ENCODE measurements at places on chromosomes 12 and 14.

GRCh38 chr14:73333031-73333430 is 95.7 kb downstream of the PAPLN start:
- no peak for DNase-seq

DNA sequence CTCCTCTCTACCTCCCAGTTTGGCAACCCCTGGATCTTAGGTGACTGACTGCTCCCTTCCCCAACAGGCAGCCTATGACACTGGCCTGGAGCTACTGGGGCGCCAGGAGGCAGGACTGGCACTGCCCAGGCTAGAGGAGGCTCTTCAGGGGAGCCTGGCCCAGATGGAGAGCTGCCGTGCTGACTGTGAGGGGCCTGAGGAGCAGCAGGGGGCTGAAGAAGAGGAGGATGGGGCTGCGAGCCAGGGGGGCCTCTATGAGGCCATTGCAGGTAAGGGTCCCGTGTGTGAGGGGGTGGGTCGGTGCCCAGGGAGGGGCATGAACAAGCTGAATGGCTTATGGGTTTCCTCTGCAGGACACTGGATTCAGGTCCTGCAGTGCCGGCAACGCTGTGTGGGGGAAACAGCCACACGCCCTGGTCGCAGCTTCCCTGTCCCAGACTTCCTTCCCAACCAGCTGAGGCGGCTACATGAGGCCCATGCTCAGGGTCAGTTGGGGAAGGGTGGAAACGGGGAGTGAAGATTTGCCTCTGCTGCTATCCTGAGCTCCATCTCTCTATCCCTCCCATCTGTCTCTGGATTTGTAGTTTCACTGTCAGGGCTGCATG is 2.2 kb downstream of the P3H3 start:
- DNase-seq: no peak

GRCh38 chr14:68958553-68958952 is 20.5 kb downstream of the ACTN1 start:
- DNase-seq: no peak

DNA sequence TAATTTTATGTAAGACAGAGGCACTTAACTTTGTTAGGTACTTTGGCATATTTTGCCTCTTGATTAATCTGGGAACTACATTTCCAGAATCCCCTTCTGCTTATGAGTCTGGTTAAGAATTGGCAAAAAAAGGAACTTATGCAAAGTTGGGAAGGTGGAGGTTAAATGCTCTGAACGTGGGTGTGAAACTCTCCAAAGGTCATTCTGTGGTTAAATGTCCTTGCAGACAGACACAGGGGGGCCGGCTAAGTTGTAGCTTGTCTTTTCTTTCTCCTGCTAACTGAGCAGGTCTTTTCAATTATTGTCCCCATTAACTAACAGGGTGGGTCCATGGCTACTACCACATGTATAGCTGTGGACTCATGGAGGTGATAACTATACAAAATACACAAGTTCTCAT is 248.6 kb upstream of the NOVA1 start:
- DNase-seq: no peak

DNA sequence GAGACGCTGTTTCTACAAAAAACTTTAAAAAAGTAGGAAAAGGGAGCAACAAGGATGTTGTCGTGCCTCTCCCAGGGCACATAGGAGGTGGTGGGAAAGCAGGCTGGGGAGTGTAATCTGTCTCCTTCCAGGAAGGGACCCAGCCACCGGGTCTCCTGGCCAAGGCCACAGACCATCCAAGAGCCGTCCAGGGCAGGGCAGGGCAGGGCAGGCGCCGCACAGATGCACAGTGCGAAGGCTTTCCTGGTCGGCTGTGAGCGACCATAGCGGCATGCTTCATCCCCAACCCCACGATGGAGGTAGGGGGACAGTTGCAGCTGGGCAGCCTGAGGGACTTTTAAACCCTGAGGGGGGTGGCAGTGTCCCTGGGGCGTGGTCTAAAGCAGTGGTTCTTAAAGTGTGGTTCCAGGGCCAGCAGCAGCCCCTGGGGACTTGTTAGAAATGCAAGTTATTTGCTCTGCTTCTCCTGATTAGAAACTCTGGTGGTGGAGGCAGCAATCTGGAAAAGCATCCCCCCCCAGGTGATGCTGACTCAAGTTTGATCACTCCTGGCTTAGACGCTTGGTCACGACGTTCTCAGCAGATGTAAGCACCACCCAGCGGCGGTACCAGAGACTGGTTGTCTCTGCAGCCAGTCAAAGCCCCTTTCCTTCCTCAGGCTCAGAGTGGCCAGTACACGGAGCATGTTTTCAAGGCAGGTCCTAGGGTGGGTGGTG is 197.4 kb upstream of the PRMT8 start:
- no peak for DNase-seq

GRCh38 chr14:74685056-74685455 is 27.8 kb downstream of the AREL1 start:
- no peak for DNase-seq

GRCh38 chr14:32679927-32680612 is 258.6 kb upstream of the NPAS3 start:
- DNase-seq: no peak

- DNase-seq: no peak
Observed at GRCh38 chr12:116431677-116432300, 127.4 kb upstream of the MAP1LC3B2 start.

DNA sequence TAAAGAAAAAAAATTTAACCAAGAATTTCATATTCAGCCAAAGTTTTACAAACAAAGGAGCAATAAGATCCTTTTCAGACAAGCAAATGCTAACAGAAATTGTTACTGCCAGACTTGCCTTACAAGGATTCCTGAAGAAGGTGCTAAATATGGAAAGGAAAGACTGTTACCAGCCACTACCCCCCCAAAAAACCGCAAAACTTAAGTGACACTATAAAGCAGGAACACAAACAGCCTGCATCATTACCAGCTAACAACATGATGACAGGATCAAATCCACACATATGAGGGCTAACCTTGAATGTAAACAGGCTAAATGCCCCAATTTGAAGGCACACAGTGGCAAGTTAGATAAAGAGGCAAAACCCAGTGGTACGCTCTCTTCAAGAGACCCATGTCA is 55.7 kb downstream of the APOBEC1 start:
- no peak for DNase-seq

GRCh38 chr12:26651566-26652188 is 181.3 kb downstream of the ITPR2 start:
- DNase-seq: peak; percentile 64

DNA sequence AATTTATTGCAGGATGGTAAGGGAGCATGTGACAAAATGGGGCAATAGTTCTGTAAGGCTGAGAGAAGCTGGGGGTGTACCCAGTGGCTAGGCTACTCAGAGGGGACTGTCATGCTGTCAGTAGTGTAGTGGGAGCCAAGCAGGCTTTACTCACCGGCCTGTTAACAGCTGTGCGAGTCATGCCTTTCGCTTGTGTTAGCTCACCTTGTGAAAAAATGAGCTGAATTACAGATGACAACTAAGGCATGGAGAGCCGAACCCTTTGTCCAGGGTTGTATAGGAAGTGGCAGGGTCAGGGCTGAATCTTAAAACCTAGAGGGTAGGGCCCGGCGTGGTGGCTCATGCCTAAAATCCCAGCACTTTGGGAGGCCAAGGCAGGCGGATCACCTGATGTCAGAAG is 37.9 kb downstream of the SH2B3 start:
- DNase-seq: no peak

GRCh38 chr14:99402285-99402648 is 78.4 kb downstream of the SETD3 start:
- DNase-seq: no peak

DNA sequence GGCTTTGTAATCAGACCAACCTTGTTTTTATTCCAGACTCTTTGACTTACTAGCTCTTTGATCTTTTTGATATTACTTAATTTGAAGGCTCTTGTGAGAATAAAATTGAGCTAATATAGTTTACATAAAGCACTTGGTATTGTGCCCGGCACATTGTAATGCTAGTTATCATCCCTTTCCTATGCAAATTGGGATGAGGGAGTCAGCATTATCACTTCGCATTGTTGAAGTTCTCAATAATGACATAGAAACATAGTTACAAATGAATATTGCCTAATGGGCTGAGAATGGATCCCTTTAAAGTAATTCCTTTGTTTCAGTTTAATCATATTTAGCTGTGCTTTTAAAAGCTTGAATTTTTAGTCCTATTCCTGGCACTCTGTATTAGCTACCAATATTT is 36.6 kb downstream of the SUPT16H start:
- DNase-seq: no peak

DNA sequence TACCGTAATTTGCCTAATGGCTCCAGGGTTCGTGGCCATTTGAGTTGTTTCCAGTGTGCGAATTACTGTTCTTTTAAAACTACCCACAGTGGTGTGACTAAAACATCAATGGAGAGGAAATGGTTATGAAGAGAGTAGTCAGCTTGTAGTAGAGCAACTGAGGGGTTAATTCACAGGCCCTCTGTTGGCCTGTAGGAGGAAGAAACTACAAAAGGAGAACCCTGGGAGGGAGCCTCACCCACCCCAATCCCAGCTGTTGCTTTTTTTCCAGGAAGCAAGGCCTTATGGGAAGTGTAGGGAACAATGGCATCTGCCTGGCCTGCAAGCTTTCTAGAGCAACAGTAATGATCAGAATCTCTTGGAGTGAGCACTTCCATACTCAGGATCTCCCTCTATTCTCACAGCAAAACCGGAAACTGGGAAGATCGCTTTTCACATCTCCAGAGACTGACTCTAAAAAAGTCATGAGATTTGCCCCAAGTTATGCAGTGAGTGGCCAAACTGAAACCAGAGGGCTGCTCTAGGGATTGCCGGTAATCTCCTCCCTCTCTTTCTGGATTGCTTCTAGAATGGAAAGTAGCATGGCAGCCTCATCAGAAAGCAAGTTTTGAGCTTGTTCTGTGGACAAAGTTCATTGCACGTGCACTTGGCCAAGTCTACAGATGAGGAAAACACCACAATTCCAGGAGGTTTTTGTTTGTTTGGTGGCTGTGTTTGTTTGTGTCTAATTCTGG is 125.3 kb upstream of the PWP1 start:
- no peak for DNase-seq

DNA sequence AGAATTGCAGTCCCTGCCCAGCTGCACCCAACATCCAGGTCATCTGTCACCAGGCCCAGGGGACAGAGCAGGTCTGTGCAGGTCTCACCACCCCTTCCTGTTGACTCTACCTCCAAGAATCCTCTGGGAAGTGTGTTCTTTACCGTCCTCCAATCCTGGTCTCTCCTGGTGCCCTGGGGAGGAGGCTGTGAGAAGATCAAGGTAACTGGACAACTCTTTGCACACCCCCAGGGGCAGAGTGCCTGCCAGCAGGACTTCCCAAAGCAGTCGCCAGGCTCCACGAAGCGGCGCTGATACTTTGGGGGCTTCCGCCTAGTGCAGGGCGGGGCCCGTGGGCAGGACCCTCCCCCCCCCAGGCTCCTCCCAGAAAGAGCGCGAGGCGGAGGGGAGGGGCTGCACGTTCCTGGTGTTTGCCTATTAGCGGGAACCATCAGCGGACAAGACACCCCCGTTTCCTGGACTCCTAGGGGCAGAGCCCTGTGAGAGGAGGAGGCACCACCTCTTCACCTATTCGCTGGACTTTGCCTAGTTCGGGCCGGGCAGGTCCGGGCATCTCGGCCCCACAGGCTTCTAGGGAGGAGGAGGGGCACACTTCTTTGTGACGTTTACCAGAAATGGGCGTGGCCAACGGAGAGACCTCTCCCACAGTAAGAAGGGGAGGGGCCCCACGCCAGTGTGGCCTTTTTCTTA is 918.0 kb downstream of the AACS start:
- DNase-seq: peak; percentile 81

DNA sequence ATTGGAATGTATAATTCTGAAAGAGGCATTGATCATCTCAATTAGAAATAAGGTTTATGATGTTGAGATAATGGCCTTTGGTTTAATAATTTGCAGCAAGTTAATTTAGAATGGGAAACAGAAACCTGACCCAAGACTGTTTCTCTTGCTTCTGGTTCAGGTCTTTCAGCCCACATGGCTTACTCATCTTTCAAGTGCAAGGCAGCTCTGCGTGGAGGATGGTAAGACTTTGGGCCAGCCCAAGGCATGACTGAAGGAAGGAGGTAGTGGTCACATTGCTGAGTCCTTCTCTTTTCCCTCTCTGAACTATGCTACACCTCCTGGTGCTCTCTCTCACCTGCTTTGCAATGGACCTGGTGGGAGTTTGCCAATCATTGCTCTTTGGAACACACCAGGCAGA is 98.7 kb downstream of the CAND1 start:
- no peak for DNase-seq

DNA sequence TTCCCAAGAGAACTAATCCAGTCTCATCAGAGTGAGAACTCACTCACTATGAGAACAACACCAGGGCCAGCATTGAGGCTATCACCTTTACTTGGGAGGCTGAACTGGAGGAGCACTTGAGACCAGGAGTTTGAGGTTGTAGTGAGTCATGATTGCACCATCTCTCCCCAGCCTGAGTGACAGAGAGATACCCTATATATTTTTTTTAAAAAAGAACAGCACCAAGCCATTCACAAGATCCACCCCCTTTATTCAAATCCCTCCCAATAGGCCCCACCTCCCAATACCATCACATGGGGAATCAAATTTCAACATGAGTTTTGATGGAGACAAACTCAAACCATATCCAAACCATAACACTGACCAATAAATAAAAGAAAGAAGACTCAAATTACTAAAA is 3.7 kb upstream of the TMX1 start:
- DNase-seq: no peak

GRCh38 chr12:45670346-45671065 is 59.0 kb upstream of the ARID2 start:
- DNase-seq: no peak
